ENCODE measurements at places on chromosomes 2 and 18.

GRCh38 chr2:17388798-17389197 lies 129.4 kb downstream of the RAD51AP2 start:
- DNase-seq = no peak

GRCh38 chr2:11889854-11890253 lies 143.4 kb downstream of the LPIN1 start:
- no peak for DNase-seq

DNA sequence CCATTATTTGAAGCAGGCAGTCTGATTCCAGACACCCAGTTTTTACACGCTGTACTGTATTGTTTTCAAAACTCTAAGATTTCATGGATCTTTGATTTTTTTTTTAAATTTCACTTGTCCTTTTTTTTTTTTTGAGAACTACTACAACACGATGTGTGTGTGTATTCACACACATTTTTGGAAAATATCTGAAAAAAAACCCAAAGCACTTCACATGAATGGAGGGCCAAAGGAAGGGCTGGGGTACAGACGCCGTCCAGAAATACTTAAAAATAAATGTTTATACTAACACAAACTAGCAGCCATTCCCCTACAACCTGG lies 314 bp upstream of the SSB start:
- no peak for DNase-seq

GRCh38 chr2:197705121-197705911 lies at the start of gene MARS2:
TSS of gene MARS2 (plus strand) at chr2:197705369. CDS start at chr2:197705406, 37 bp downstream.
- peak; percentile 90 for DNase-seq

GRCh38 chr2:49255409-49255971 lies 101.2 kb upstream of the FSHR start:
- no peak for DNase-seq

- no peak for DNase-seq
Observed at GRCh38 chr2:236177604-236177966, 9.4 kb upstream of the GBX2 start.

- DNase-seq = no peak
Observed at GRCh38 chr2:42045352-42045751, 2.5 kb upstream of the PKDCC start.

DNA sequence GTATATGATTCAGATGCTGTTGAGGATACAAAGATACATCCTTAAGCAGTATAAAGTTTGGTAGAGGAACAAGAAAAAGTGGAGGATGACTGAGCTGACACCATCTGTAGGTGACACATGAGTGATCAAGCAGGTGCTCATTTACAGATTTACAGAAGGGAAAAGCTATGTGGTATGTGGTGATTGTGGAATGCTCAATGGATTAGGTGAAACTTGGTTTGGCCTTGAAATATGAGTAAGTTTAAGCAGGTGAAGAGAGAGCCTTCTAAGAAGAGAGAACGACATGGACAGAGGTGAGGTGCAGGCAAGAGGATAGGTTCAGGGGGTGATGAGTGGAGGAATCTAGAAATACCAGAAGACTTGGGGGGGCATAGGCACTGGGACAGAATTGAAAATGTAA lies 5.9 kb downstream of the ASXL3 start:
- DNase-seq = no peak

DNA sequence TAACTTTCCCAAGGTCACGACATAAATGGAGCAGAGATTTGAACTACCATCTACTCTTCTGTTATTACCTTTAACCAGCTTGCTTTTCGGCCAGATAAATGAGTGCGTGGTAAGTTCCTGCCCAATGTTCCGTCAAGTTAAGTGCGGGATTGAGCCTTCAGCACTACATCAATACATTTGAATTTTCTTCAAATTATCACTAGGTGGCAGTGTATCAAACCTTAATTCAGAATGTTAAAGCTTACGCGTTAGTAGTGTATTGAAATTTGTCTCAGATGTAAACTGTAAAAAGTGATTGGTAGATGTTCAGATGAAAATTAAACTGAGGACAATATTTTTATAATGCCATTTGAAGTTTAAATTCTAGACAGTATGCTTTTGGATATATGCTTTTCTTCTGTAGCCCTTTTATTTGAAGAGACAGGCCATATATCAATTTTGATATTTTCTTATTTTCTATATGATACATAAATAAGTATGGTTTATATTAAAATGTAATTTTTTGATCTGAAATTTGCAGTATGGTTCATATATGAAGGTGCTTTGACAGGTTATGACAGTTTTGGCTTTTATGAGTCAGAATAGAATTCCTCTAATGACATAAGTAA lies 681.3 kb downstream of the ADCYAP1 start:
- no peak for DNase-seq

DNA sequence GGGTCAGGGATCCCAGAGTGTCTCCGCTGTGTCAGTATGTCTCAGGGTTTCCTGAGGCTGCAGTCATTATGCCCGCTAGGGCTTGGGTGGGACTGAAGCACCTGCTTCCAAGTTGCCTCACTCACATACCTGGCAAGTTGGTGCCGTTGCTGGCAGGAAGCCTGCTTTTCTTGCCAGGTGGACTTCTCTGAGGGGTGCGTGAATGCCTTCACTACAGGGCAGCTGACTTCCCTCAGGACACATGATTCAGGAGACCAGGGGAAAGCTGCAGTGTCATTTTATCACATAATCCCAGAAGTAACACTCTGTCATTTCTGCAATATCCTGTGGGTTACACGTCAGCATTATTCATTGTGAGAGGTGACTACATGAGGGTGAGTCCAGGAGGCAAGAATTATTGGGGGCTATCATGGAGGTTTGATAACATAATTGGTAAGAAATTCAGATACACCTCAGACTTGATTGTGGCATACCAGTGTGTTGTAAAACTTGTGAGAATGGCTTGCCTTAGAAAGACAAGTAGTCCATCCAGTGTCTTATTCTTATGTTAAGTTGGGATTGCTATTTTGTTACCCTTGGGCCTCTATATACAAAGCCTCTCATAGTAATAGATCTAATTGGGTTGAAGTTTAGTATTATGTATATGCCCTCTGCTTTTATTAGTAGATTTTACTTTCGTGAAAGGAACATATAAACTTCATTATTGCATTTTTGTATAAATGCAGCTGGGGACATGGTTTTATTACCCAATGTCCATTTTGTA lies 44.1 kb downstream of the NEDD4L start:
- DNase-seq = no peak

All from activated T-cell treated with anti-CD3 and anti-CD28 coated beads, Interleukin-2, amount 50 U/mL, for 4 hours (primary cell).